ENCODE measurements at places on chromosomes 4 and X.

DNA sequence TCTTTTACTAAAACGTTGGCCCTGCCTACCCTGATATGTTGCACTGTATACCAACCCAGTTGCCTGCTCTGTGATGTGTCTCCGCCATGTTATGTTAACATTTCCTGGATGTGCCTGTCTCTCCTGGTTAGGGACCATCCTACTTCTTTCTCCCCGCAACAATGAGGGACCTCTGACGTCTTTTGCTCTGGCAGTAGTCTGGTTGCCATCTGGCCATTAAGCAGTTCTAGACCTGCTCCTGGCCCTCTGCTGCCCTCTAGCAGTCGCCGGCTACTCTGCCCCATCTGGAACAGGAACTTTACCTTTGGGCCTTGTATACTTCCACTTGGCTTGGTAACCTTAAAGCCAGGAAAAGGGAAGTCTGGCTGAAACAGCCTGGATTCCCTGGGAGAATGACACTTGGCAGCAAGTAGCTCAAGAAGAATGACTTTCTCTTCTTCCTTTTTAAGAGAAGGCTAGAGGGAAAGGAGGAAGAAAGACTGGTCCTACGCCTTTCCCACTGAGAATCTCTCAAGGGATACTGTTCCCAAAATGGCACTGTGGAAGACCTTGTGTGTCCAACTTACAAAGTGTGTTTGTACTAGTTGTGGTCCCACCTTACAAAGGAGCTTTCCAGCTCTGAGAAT, 63.5 kb downstream of the GPC3 start:
- DNase-seq, result peak; percentile 56

DNA sequence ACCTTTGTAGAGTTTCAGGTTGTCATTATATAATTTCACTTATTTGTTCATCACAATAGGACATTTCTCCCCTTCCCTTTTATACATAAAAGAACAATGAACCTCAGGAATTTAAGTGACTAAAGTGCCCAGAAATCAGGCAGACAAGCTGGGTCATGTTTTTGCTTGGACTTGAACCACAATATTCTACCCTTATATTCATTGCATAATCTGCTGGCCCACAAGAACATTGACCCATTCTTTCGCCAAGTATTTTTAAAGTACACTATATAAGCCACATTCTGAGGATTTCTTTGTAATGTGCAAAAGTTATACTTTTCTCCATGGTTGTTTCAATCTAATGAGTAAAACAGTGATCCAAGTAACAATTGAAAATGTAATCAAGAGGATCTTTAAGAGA, 637.5 kb upstream of the SLIT2 start:
- DNase-seq, result no peak

GRCh38 chr4:148173397-148174017, 268.7 kb downstream of the NR3C2 start:
- DNase-seq, result no peak

GRCh38 chr4:75345423-75345822, 168.8 kb downstream of the RCHY1 start:
- DNase-seq, result no peak

All from activated CD4-positive, alpha-beta T cell treated with anti-CD3 and anti-CD28 coated beads, Interleukin-2, Interleukin-6, amounts not matched to agents 100 ng/mL and 50 ng/mL, durations not matched to agents 16 hours and 8 hours (primary cell).